ENCODE measurements at places on chromosomes 13 and 19.
A peak's percentile ranks its signal among the peaks of the same experiment; 100 is the strongest.

- no peak for DNase-seq
Measured at GRCh38 chr13:99425485-99426341, 75.6 kb upstream of the TM9SF2 start.

- peak; percentile 26 for DNase-seq
Measured at GRCh38 chr19:13849991-13850909, 26.7 kb upstream of the NANOS3 start.

DNA sequence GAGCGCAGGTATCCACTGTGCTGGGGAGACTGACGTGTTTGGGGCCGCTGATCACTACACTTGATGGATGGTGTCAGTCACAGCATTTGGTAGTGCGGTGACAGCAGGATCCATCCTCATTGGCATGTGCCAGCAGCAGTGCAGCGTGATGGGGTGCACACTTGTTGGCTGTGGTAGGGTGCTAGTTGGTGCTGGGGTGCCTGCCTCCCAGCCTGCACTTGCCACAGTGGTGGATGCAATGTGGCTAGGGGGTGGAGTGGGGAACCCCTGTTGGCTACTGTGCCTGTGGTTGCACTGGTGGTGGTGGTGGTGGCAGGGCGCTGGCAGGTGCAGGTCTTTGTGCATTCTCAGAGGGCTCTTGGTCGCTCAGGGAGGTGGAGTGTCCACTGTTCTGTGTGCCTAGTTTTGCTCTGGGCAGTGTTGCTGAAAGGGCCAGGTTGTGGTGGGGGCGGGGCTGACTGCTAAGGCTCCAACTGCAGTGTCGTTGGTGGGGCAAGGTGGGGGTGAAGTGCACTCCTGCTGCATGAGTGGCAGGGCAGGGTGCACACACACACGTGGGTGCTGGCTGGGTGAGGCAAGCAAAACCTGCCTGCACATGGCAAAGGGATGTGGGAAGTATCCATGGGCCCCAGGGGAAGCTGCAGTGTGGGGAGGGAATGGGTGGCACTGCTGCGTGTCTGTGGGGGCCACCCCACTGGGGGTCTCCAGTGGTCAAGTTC lies 84.8 kb downstream of the ZMYM2 start:
- DNase-seq, result no peak

DNA sequence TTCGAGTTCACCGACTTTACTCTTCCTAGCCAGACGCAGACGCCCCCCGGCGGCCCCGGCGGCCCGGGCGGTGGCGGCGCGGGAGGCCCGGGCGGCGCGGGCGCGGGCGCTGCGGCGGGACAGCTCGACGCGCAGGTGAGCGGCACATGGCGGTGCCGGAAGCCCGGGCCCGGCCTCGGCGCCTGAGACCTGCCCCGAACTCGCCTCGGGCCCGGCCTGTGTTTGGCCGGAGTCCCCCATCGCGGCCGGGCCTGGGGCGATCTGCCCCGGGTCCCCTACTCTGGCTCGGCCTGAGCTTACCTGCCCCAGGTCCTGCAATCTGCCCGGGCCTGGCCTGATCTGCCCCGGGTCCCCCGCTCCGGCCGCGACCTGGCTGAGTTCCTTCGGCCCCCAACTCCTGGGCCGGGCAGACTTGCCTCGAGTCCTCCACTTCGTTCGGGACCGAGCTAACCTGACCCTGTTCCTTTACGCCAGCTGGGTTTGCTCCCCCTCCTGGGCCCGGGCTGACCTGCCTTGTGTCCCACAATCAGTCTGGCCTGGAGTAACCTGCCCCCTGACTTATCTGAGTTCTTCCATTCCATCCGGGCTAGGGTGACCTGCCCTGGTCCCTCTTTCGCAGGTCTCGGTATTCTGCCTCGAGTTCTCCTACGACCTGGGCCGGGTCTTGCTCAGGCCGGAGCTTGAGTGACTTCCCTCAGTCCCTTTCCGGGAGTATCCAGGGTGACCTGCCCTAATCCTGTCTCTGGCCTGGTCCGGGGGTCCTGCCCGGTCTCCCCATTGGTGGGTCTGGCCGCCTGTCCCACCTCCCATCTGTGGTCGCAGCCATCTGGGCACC lies 764 bp downstream of the UPF1 start:
- DNase-seq, result no peak

- DNase-seq, result peak; percentile 51
Measured at GRCh38 chr19:53254411-53255341, at the start of gene ZNF677. ZNF677 (minus strand) TSS chr19:53254873; CDS start chr19:53251550, 3,323 bp downstream.

- no peak for DNase-seq
Measured at GRCh38 chr13:23794267-23795161, 94.7 kb downstream of the MIPEP start.

GRCh38 chr19:1064661-1065605 lies 2.0 kb upstream of the ARHGAP45 start:
- no peak for DNase-seq
